ENCODE measurements at places on chromosomes 4 and X.

DNA sequence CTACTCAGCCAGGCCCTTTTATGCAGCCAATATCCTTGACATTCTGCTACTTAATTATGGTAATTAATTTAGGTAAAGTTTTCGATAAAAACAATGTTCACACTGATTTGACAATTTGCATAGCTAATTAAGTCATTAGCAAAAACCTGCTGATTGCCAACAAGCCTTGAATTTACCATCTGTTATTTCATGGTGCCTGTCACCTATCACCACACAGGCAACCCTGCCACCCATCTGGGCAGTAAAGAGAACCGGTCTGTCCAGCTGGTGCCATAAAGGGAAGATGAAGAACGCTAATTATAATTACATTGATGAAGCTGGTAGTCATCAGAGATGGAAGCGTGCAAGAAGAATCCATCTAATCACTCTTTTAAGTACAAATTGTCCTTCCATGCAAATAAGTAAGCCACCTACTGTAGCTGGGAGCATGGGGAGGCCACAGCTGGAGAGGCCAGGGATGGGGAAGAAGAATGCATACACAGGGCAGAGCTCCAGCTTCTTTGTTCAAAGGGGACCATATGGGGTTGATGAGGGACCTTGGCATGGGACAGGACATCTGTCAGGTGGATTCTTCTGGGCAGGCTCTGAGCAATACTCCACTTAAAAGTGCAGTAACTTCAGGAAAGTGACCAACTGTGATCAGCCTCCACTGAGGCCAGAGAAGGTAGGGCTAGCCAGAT, 277.3 kb upstream of the TAPT1 start:
- DNase-seq: no peak

- DNase-seq: no peak
These were observed 28.2 kb downstream of the SH3TC1 start for GRCh38 chr4:8227201-8227770.

DNA sequence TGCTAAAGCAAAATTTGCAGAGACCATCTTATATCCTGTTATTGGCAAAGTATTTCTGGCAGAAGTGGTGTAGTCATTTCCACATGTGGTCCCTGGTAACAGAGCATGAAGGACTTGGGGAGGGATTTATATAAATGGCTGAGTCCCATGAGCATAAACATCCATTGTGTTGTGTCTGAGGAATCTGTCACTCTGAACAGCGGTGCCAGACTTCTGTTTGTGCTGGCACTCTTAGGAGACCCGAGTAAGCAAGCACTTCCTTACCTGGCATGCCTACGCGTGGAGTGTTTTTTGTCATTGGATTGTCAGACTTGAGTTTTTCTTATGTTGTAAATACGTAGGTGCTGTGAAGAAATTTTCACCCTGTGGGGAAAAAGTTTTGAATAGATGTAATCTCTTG, 285.9 kb downstream of the ARHGAP10 start:
- DNase-seq: no peak

DNA sequence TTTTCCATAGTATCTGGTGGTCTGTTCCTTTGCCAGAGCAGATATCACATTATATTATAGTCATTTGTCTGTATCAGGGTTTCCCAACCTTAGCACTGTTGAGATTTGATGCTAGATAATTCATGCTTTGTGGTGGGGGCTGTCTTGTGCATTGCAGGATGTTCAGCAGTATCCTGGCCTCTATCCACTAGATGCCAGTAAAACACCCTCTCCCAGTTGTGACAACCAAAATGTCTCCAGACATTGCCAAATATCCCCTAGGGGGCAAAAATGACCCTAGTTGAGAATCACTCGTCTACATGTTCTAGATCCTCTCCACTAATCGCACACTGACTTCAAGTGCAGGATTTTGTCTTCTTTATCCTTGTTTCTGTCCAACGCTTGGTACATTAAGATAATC, 160.8 kb downstream of the FANCB start:
- no peak for DNase-seq

GRCh38 chr4:108980455-108981239, 217.8 kb upstream of the ETNPPL start:
- no peak for DNase-seq

DNA sequence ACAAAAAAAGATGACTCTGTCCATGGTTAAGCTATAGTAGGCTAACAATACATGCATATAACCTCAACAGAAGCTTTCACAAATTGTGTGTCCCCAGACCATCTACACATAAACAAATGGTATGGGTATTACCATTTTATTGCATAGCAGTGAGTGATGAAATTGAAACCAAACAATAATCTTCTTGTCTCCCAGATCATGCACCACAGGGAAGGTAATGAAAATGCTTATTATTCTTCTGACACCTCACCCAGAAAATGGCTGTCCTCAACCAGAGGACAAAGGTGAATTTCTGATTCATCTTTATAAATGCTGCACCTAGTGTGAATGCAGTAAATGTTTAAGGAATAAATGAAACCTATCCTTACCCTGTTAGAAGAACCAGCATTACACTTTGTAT, 8.0 kb downstream of the PRSS12 start:
- DNase-seq: no peak

DNA sequence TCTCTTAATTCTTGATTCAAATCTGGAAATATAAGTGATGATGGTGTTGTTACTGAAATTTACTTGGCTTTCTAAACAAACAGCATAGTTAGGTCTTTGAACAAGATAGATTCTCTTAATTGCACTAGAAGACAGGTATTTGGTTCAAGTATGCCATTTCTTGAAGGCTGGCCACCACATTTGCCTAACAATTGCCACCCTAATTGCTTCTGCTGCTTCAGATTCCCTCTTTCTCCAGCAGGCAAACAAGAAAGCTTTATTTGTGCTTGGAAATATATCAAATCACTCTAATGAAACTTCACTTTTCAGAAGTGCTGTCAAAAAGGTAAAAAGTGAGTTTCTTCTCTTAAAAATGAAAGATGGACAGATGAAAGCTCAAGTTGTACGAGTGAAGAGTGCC, 418.6 kb downstream of the INPP4B start:
- no peak for DNase-seq

DNA sequence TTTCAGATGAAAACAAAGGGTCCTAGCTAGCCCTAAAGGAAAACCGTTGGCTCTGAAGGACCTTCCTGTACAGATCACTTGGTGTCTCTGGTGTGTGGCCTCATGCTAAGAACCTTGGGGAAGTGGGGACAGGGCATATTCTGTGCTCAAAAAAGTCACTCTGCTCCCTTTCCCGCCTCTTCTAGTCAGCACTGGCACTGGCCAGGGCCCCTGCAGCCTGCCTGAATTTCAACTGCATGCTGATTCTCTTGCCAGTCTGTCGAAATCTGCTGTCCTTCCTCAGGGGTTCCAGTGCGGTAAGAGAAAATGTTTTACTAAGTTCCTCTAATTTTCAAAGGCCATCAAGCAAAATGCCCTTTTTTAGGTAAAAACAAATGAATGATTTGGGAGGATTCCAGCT, 3.4 kb downstream of the CYBB start:
- DNase-seq: no peak

DNA sequence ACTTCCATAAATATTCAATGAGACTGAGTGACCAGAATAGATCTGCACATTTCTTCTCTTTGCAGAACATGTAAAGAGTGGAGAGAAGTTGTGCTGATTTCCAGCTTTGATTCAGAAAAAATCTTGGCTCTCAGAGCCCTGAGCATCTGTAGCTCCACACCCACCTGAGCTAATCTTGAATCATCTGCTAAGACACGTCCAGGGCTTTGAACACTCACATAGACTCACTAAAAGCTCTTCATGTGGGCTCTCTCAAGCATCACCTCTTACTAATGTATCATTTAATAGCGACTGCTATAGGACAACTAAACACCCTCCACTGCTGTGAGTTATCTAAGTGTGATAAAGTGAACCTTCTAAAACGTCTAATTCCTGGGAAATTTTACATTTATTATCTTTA, 147.7 kb upstream of the GRIA3 start:
- no peak for DNase-seq

GRCh38 chr4:26343038-26343398, 22.2 kb downstream of the RBPJ start:
- DNase-seq: no peak

GRCh38 chrX:151776181-151776731, 41.7 kb downstream of the CNGA2 start:
- DNase-seq: no peak

GRCh38 chrX:74160358-74160757, 143.6 kb upstream of the ZCCHC13 start:
- no peak for DNase-seq

DNA sequence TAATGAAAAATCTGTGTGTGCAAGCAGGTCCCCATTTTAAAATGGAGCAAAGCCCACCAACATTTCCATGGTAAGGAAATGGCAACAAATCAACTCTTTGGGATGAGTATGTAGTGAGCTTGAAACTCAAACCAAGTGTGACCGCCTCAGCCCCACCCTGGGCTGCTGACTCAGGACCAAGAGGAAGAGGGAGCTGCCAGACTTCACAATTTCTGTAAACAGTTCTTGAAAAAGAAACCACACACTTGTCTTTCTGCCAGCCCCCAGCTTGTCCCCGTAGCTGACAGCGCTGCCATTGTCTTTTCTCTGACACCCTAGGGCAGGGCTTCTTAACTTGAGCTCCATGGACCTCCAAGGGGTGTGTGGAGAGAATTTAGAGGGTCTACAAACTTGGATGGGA, 10.3 kb downstream of the RTL5 start:
- DNase-seq: no peak

DNA sequence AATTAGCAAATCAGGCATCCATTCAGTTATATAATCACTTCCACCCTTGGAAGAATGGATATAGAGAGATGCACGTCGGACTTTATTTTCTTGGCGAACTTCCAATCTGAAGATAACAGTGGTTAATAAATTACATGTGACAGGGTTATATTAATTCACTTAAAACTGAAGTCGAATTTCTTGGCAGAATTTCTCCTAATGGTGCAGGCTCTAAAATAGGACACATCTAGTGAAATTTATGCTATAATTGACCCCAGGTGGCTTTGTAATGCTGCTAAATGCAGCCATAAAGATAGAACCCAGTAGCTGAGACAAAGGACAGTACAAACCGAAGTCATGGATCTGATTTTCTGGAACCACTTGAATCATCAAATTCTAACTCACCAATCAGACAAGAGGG, 20.8 kb upstream of the SLC10A4 start:
- DNase-seq: no peak

GRCh38 chrX:82765811-82766210, 742.3 kb upstream of the POU3F4 start:
- DNase-seq: no peak

- no peak for DNase-seq
These were observed 9.6 kb downstream of the BMP3 start for GRCh38 chr4:81040012-81040659.

DNA sequence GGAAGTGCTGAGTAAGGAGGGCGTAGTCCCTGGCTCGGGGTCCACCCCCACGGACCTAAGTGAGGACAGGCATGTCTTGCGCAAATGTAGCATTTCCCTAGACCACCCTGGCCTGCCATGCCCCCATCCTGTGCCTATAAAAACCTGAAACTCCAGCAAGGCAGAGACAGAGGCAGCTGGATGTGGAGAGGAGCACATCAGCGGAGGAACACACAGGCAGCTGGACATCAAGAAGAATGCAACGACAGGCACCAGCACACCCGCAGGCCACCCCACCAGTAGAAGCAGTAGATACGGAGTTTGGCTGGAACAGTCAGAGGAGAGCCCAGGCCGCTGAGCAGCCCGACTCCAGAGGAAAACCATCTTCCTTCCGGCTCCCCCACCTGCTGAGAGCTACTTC, 345.9 kb downstream of the FSTL5 start:
- no peak for DNase-seq

GRCh38 chr4:105630670-105631655, 77.5 kb downstream of the INTS12 start:
- DNase-seq: no peak

GRCh38 chr4:87555773-87556619, 26.8 kb upstream of the SPARCL1 start:
- DNase-seq: no peak

DNA sequence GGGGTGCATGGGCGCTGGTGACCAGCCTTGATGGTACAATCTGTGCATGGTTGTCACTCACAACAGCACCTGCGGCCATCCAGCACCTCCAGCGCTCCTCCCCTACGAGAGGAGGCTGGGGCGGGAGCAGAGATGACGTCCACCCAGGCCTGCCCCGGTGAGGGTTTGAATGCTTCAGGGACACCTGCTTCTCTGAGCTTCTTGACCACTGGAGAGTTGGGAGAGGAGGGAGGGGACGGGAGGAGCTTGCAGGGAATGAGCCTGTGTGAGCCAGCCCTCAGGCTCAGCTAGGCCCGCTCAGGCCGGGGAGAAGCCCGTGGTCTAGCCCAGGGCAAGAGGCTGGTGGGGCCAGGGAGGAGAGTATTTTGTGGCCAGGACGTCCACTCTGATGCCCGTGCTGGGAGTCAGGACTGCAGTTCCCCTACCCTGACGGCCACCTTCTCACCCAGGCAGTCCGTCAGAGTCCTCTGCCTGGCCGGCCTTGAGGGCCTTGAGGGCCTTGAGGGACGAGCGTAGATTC, 59.2 kb downstream of the CPZ start:
- no peak for DNase-seq

- no peak for DNase-seq
These were observed 359.2 kb downstream of the EPHA5 start for GRCh38 chr4:65311120-65311519.

DNA sequence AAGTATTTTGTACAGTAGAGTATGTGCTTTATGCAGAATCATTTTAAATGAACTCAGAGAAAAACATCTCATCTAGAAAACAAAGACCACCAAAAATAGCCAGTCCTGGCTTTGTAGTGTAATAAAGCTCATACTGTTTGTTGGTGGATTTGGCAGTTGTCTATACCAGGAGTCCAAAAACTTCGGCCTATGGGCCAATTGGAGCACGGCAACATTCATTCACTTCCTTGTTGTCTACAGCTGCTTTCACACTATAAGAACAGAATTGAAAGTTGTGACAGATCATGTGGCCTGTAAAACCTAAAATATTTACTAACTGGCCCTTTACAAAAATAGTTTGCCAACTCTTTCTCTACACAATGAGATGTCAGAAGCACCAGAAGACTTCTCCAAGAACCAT, 5.3 kb downstream of the FBXW7 start:
- no peak for DNase-seq

- DNase-seq: no peak
These were observed 46.6 kb downstream of the SMPX start for GRCh38 chrX:21711129-21711847.

- no peak for DNase-seq
These were observed 60.1 kb downstream of the SEPTIN11 start for GRCh38 chr4:77009511-77010115.

- DNase-seq: no peak
These were observed 46.6 kb upstream of the CDX4 start for GRCh38 chrX:73400136-73400748.

- DNase-seq: no peak
These were observed 298.2 kb upstream of the KLF3 start for GRCh38 chr4:38365748-38366310.

Data from T-cell (primary cell).